ENCODE measurements at places on chromosomes 6 and 20. TPM values are rescaled to one million over a fixed set of nuclear protein-coding genes. Genes with fewer than 3 reads are reported as not detected.

KIFC1 gene
- total RNA-seq: 1.3 TPM

ALDH5A1 gene
- total RNA-seq: 8.2 TPM

NKX2-2 gene
- not detected for total RNA-seq

SIGLEC1 gene
- 55.8 TPM for total RNA-seq

HLA-DQA1 gene
- total RNA-seq: 46.2 TPM

GRCh38 chr6:47633141-47633540, 65.2 kb upstream of the ADGRF4 start:
- no peaks in the 10 kb centered on the region for H3K27me3 ChIP-seq
- H3K36me3 ChIP-seq: no peaks in the 10 kb centered on the region
- no peak overlapping the region for H3K27ac ChIP-seq
- no peak overlapping the region for H3K4me3 ChIP-seq
- DNase-seq: no peak

DNA sequence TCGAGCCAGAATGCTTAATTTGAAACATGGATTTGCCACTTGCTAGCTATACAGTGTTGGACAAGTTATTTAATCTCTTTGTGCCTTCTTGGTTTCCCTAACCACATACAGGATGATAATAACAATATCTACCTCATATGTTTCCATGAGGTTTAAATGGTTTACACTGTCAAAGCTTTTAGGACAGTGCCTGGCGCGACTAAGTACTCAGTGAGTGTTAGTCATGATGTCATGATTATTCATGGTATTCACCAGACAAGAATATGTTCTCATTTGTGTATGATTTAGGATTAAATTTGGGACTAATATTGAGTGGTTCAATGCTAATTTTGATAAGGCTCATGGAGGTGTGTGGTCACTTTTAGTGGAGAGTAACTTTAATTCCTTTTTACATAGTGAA, 167.4 kb downstream of the EYA4 start:
- no peak for DNase-seq
- H3K4me3 ChIP-seq: no peak overlapping the region
- no peaks in the 10 kb centered on the region for H3K36me3 ChIP-seq
- no peaks in the 10 kb centered on the region for H3K27me3 ChIP-seq
- H3K27ac ChIP-seq: no peak overlapping the region

DNA sequence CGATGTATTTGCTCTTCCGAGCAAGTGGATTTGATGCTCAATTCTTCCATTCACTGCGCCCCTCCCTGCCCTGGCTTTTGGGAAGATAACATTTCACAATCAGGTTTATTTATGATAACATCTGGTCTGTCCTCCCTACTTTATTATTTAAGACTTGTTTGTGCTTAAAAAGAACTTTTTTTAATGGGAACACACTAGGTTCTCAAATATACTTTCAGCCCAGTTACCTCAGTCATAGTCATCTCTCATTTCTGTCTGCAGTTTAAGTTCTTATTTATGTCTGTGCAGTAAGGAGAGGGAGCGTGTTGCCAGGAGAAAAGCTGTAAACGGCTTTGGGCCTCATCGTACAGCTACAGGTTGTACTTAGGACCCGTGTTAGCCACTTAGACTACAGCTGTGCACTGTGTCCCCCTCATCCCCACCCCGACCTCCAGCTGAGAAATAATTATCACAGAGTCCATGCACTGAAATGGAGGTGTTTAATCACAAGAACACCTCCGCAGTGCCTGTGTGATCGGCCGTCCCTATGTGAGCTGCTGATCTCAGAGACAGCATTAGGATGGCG, 99.3 kb downstream of the RPP40 start:
- no peak for DNase-seq
- H3K4me1 ChIP-seq: no peaks in the 10 kb centered on the region
- H3K27me3 ChIP-seq: no peaks in the 10 kb centered on the region

GRCh38 chr20:53755733-53756531, 162.3 kb upstream of the ZNF217 start:
- H3K4me1 ChIP-seq: no peaks in the 10 kb centered on the region
- H3K27ac ChIP-seq: no peak overlapping the region
- no peaks in the 10 kb centered on the region for H3K36me3 ChIP-seq
- H3K27me3 ChIP-seq: no peaks in the 10 kb centered on the region
- H3K4me3 ChIP-seq: no peak overlapping the region
- no peak for DNase-seq

- no peaks in the 10 kb centered on the region for H3K4me1 ChIP-seq
- no peak for DNase-seq
- no peaks in the 10 kb centered on the region for H3K36me3 ChIP-seq
- H3K27me3 ChIP-seq: peaks cover 3% of the 10 kb centered on the region
- H3K27ac ChIP-seq: no peak overlapping the region
Measured at GRCh38 chr6:50826803-50827202, 8.1 kb downstream of the TFAP2B start.

DNA sequence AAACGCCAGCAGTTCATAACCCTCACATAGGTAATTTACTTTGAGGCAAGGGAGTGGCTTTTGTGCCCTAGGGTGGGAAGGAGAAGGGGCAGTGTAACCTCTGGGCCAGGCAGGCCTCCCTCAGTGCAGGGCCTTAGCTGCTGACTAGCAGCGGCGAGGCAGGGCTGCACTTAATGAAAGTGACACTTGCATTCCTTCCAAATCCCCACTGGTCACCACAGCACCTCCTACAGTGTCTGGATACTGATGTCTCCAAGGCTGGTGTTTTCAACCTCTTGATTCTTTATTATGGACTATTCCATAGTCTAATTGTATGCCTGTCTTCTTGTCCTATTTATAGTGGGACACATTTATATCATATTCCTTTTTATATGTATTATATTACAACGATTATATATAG, 152.7 kb downstream of the LY86 start:
- no peaks in the 10 kb centered on the region for H3K4me1 ChIP-seq
- H3K36me3 ChIP-seq: no peaks in the 10 kb centered on the region
- no peaks in the 10 kb centered on the region for H3K27me3 ChIP-seq
- H3K27ac ChIP-seq: no peak overlapping the region

GRCh38 chr6:35483893-35484645, 12.8 kb downstream of the TEAD3 start:
- no peaks in the 10 kb centered on the region for H3K4me1 ChIP-seq
- no peak overlapping the region for H3K4me3 ChIP-seq
- no peak overlapping the region for H3K27ac ChIP-seq

DNA sequence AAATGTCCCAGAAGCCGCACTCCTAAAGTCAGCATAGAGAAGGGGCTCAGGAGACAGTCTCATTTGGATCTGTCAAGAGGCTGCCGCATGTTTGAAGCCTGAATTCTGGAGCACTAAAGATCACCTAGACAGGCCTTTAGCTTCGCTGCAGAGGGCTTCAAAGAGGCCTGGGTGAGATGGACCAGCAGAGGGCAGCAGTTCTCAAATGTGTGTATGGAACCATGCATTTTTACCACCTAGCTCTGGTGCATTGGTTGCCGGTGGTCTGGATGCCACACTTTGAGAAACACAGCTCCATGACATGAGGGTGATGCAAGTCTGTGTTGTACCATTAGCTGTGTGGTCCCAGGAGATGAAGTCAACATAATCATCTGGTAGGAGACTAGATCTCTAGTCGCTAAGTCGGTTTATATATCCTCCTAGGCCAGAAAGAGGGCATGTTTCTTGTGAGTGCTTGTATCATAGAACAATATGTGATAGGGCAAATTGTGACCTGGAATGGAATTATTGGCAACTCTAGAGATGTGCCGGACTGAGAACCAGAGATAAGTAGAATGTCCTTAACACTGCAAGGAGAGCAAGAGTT, 64.8 kb downstream of the KIAA0319 start:
- H3K27ac ChIP-seq: no peak overlapping the region
- H3K4me3 ChIP-seq: no peak overlapping the region
- peak; percentile 76 for DNase-seq
- H3K36me3 ChIP-seq: no peaks in the 10 kb centered on the region
- no peaks in the 10 kb centered on the region for H3K27me3 ChIP-seq

DNA sequence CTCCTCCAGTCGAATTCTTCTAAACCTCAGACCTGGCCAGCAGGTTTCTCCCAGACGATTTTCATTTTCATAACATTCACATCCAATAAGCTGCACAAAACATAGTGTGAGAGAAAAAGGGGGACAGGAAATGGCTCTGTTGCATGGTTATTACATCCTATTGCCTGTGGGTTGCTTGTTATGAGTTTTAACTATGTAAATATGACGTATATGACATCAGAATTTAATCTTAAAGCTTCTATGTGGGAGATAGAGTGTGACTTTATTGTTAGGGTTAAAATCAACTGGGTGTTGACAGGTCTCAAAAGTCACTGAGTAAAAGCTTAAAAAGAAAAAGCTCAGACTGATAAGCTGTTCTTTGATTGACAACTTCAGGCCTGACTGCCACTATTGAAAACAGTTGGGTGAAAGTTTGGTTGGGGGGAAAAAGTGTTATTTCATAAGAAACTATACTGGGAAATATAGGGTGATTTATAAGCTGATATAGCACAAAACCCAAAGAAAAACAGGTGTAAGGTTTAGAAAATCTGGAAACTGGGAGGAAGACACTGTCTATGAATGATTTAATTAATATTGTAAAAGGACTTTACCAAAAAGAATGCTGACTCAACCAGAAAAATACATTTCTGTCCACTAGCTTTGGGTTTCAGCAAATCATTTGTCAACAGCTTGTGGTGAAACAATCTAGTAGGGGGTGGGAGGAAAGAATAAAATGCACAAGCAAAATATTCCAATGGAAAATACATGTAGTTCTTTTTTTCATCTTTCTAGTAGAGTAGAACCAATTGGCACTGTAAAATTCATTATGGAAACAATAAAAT, 134.1 kb upstream of the CEP162 start:
- no peaks in the 10 kb centered on the region for H3K4me1 ChIP-seq
- H3K27me3 ChIP-seq: no peaks in the 10 kb centered on the region
- H3K36me3 ChIP-seq: no peaks in the 10 kb centered on the region
- DNase-seq: no peak
- H3K4me3 ChIP-seq: no peak overlapping the region
- no peak overlapping the region for H3K27ac ChIP-seq

Data from aorta (tissue), 5 donors.